Right renal pelvis (tissue), 4 donors: ENCODE measurements at places on chromosomes 2 and 18. TPM values are rescaled to one million over a fixed set of nuclear protein-coding genes. Genes with fewer than 3 reads are reported as not detected.
A peak's percentile ranks its signal among the peaks of the same experiment; 100 is the strongest.

Gene SAG
- 0.09 TPM for polyA plus RNA-seq

GRCh38 chr2:128666596-128666995, 347.9 kb upstream of the HS6ST1 start:
- no peak for DNase-seq

GRCh38 chr2:189519631-189520387, 60.8 kb downstream of the SLC40A1 start:
- no peak for DNase-seq

GRCh38 chr2:118492335-118492734, 355.1 kb downstream of the EN1 start:
- no peak for DNase-seq

- no peak for DNase-seq
These were observed 584 bp downstream of the BOLA3 start for GRCh38 chr2:74146929-74147726.

- DNase-seq, result no peak
These were observed 143.9 kb downstream of the ZBTB7C start for GRCh38 chr18:48265328-48265727.

Gene CTNNA2
- 3.9 TPM for polyA plus RNA-seq

Gene SFTPB
- not detected for polyA plus RNA-seq

Gene CIB4
- 1.2 TPM for polyA plus RNA-seq

DNA sequence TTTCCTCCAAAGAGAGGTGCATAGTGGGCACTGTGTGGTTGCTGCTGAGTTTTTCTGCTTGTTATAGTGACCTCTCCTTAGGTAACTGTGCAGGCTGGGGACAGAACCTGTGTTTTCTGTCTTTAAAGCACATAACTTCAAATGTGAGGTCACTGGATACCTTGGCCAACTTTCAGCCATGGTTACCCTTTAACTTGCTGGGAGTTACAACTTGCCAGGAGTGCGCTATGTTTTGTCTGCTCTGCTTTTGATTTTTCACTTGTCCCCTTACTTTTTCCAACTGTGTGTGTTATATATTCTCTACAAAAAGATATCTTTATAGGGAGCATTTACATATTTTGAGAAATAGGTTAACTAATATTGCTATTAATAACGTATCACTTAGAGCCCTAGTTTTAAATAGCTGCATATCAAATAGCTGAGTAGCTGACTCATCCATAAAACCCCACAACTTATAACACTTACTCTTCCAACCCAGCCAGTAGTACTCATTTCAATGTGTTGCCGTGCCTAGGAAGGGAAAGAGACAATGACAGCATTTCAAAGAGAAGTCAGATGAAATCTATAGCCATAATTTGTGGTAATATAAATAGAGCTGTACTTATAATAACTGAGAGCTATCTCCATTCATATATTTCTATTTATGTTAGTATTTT, 51.6 kb downstream of the DPP4 start:
- no peak for DNase-seq

Gene PTPN18
- polyA plus RNA-seq, result 25.9 TPM

DNA sequence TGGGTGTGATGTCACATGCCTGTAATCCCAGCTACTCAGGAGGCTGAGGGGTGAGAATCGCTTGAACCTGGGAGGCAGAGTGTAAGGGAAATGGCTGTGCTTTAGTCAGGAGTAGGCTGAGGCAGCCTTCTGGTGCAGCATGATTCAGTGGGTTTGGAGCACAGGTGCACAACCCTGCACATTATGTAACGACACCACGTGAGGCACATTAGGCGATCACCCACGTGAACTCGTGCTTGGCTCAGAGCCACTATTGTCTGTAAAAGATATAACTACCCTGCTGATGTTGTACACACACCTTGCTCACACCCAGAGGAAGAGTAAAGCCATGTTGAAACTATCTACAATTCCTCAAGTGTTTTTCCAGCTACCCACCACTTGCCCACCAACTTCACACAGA, 54.8 kb upstream of the ZC3H15 start:
- no peak for DNase-seq

Gene TLX2
- not detected for polyA plus RNA-seq

DNA sequence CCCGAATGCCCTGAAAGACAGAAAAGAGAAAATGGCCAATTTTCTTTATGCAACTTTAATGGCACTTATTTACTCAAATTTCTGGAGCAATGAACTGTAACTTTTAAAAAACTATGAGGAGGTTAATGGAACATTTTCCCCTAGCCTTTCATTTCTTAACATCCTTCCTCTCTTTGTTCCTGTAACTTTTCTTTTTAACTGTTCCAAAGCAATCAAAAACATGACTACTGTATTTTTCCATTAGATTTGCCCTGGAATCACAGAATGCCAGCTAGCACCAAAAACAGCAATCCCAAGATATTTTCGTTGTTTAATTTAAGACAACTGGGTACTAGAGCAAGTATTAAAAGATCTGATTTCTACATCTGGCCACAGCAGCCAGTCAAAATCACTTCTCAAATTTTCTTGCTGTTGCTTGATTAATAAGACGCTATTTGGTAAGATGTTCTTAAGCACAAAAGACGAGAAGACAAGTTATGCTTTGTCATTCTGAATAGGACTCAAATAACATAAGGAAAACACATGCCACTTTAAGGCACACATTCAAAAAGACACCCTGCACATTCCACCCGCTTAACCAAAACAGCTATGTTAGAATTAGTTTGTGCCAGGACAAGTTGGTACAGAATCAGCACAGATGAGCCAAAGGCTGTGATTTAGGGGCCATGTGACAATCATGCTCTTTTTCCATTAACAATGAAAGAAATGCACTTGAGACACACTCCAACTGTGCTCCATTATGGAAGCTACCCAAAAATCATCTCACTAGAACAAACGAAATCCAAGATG, 3.6 kb downstream of the STARD7 start:
- no peak for DNase-seq

- no peak for DNase-seq
These were observed 155.3 kb downstream of the PRKCE start for GRCh38 chr2:45806563-45807358.

DNA sequence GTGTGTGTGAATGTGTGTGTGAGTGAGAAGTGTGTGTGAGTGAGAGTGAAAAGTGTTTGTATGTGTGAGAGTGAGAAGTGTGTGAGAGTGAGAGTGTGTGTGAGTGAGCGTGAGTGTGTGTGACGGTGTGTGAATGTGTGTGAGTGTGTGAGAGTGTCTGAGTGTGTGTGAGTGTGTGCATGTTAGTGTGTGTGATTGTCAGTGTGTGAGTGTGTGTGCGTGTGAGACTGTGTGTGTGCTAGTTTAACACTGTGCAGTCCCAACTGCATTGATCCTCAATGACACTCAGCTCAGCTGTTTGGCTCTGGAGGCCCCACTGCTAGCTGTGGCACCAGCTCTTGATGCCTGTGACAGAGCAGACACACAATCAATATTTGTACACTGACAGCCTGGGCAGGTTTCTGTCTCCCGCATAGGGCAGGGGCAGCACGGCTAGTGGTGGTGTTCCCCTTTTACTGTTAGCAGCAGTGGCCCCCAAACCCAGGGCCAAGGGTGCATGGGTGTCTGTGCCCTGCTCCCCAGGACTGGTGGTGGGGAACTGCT, 135.0 kb downstream of the INHBB start:
- DNase-seq, result no peak

DNA sequence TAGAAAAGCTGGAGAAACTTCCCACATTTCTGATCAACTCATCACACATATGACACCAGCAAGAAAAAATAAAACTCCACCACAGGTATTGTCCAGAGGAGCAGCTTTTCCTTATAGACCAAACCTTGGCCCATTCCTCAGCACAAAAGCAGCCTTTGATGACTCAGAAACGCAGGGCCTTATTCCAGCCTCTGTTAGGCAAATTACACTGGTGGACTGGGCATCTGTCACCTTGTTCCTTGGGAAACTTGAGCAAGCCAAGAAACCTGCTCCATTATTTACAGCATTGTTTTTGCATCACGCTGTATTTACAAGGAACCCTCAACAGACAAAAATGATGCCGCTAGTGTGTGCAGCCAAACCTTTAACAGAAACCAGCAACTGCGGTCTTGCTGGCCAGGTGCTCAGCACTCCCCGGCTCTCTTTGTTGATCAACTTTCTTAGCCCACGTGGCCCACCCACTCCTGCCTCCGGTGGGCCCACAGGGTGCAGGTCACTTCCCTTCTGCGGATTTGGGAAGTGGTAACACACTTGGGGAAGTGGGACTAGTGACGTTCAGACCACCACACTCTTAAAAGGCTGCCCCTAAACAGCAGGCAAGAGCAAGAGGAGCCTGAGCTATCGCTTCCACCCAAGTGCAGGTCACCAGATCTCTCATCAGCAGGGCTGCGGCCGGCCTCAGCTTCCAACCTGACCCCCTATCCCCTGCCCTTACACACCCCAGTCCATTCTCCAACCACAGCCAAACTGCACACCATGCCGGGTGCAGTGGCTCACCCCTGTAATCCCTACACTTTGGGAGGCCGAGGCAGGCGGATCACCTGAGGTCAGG, 1.5 kb downstream of the AP1S3 start:
- DNase-seq, result no peak

GRCh38 chr2:166417669-166418068, 41.9 kb upstream of the SCN9A start:
- no peak for DNase-seq

Gene PLB1
- polyA plus RNA-seq, result 1.2 TPM

DNA sequence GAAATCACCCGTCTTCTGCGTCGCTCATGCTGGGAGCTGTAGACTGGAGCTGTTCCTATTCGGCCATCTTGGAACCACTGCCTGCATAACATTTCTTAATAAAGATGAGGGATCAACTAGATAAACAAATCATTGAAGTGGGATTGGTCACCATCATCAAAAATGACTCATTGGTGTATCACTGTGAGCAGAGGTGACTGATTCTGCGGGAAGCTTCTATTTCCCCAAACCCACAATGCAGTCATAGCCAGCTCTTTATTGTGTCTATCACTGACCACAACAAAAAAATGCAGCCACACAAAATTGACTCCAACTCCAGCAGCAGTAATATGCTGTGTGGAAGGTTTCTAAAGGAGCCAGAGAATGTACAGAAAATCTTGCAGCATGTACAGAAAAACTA, 630.7 kb upstream of the HS6ST1 start:
- DNase-seq, result no peak

GRCh38 chr2:148948868-148949267, 73.8 kb downstream of the KIF5C start:
- no peak for DNase-seq

DNA sequence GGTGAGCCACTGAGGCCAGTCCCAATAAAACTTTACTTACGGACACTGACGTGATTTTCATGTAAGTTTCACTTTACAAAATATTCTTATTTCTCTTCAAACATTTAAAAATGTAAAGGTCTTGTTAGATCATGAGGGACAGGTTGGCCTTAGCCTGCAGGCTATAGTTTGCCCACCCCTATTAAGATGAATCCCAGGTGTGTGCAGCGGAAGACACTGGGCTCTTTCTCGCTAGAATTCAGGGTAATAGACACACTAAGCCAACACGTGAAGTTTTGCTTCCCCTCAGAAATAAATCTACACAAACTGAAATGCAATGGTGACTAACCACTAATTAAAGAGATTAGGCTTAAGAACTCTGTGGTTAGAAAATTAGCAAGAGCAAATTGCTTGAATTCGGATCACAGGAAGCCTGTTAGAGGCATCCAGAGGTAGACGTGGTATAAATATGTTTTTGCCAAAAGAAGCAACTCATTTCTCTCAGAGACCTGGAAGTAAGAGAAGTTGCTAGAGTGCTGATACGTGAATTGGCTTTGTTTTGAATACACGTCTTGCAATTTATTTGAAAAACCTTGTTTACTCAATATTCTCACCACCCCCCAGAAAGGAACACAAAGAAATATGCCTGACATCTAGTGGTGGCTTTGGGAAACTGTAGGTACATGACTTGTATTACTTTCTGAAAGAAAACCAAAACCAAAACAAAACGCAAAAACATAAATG, 151.6 kb downstream of the DTNB start:
- peak; percentile 41 for DNase-seq

Gene KCNG3
- 0.89 TPM for polyA plus RNA-seq

- peak; percentile 20 for DNase-seq
These were observed 678 bp downstream of the PIAS2 start for GRCh38 chr18:46916551-46917107.

- no peak for DNase-seq
These were observed 437.0 kb downstream of the PTPRM start for GRCh38 chr18:8003878-8004675.

Gene RAMP1
- 5.4 TPM for polyA plus RNA-seq

Gene CCDC178
- 1.7 TPM for polyA plus RNA-seq

DNA sequence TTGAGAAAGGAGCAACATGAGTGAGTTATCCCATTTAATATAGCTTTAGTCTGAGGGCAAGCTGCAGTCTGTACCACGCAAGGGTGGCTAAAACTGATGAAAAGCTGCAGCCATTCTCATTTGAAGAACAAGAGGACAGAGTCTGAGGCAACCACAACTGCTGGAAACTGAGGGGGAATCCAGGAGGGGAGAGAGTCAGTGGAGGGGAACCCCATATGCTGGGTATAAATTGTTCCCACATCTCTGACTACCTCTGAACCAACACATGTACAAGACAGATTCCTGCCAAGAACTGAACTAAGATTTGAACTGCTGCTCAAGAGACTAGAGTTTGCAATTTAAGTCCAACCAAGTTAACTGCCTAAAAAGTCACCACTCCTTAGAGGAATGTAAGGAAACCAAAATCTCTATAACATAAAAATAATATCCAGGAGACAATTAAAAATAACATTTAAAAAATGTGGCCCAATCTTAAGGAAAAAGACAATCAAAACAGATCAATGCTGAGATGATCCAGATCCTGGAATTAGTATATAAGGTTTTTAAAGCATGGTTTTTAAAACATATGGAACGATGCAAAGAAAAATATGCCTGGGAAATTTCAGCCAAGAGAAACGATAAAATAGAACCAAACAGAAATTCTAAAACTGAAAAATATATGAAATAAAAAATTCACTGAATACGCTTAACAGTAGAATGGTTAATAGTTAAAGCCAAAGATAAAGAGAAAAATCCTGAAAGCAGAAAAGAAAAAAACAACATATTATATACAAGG, 11.2 kb downstream of the CWC22 start:
- no peak for DNase-seq

Gene ICA1L
- 12.3 TPM for polyA plus RNA-seq

DNA sequence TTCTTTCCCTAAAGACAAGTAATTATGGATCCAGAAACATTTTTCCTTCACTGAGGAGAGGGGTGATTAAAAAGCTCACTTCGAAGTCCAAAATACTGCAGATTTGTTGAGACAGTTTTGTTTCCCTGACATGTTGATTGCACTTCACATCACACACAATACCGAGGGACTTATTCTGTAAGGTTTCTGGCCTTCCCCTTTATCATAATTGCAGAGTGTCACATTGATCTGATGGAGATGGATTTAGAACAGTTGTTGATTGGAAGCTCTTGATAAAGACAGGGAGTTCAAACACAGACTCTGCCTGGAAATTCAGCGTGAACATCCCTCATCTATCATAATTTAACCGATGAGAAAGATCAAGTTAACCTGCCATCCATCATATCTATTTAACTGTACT, 163.6 kb downstream of the PTPRM start:
- no peak for DNase-seq

Gene TCF7L1
- 49.5 TPM for polyA plus RNA-seq

Gene MAL
- polyA plus RNA-seq, result 402 TPM

DNA sequence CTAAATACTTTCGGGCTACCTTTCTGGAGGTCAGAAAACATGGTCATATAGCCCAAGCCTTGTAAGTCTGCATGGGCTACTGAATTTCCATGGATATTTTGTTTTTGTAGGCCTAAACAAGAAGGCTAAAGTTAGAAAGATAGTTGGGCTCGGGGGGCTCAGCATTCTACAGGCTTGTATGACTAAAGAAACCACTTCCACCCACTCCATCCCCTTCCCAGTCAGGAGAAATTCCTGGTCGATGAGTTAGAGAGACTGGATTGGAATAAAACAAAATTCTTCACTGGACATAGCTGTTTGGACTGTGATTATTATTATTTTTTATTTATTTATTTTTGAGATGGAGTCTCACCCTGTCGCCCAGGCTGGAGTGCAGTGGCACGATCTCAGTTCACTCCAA, 539.4 kb upstream of the TNP1 start:
- no peak for DNase-seq
